ENCODE measurements at places on chromosomes 12 and 14.

- no peak for DNase-seq
Observed at GRCh38 chr12:53589915-53590314, 36.3 kb downstream of the ATF7 start.

DNA sequence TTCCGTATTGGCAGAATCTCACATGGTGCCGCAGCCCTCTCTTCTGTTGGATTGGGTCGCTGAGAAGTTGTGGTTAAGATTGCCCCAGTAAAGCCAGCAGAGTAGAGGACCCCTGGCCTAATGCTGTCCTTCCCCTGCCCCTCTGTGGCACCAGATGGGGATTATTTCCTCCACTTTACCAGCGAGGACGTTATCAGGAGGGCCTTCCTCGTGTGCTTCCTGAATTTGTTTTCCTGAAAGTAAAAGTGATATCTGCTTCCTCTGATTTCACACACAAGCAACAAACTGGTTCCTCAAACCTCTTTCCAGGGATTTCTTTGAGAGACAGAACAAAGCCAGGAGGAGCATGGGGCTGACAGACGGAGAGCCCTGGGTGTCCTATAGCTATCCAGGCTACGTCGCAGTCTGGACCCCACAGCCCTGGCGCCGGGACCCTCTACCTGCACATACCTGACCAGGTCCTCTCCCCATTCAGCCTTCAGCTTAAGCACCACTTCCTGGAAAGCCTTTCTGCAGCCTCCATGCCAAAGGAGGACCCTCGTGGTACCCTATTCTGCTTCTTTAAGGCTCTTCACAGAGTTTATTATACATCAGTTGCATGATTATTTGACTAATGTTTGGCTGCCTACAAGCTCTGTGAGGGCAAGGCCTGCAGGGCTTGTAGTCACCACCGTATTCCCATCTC is 314.8 kb upstream of the FKBP4 start:
- DNase-seq = no peak

- no peak for DNase-seq
Observed at GRCh38 chr12:4288296-4289131, 15.0 kb downstream of the CCND2 start.

DNA sequence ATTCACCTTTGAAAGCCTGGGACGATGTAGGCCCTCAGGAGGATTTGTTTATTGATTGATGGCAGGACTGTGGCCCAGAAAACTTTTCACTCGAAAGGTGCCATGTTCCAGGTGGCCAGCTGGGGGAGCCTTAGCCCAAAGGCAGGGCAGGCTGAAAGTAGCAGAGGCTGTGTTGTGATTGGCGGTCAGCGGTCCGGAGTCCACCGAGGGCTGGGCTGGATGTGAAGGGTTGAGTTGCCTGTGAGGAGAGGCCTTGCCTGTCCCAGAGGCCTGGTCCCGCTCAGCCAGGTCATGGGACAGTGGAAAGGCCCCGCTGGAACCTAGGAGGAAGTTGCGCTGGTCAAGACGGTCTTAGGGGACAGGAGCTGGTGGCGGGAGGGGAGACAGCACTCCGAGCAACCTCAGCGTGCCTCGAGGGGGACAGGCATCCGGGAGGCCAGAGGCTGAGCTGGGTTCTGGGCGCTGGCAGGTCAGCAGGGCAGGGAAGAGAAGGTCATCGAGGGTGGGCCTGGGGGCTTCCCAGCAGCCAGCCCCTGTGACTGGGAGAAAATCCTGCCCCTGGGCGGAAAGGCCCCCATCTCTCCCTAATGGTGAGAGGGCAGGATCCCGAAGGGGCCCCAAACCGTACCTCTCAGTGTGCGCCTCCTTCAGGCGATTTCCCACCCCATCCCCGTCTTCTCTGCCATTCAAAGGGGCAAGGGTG is 26.3 kb downstream of the CMA1 start:
- DNase-seq = peak; percentile 35

DNA sequence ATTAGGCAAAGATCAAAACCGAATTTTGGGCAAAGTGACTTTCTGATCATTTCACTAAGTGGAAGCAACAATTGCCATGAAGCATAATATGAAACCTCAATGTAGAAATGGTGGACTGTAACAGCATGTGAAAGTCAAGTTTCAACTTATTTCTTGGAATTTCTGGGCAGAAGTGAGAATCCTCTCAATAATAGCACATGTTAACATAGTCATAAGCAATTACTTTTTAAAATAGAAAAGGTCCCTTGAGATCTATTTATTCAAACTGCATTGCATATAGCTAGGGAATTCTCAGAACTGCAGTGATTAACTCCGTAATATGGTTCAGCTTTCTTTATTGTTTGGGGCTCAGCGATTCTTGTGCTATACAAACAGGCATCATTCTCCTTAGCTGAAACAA is 136.7 kb upstream of the ATP2B1 start:
- no peak for DNase-seq

DNA sequence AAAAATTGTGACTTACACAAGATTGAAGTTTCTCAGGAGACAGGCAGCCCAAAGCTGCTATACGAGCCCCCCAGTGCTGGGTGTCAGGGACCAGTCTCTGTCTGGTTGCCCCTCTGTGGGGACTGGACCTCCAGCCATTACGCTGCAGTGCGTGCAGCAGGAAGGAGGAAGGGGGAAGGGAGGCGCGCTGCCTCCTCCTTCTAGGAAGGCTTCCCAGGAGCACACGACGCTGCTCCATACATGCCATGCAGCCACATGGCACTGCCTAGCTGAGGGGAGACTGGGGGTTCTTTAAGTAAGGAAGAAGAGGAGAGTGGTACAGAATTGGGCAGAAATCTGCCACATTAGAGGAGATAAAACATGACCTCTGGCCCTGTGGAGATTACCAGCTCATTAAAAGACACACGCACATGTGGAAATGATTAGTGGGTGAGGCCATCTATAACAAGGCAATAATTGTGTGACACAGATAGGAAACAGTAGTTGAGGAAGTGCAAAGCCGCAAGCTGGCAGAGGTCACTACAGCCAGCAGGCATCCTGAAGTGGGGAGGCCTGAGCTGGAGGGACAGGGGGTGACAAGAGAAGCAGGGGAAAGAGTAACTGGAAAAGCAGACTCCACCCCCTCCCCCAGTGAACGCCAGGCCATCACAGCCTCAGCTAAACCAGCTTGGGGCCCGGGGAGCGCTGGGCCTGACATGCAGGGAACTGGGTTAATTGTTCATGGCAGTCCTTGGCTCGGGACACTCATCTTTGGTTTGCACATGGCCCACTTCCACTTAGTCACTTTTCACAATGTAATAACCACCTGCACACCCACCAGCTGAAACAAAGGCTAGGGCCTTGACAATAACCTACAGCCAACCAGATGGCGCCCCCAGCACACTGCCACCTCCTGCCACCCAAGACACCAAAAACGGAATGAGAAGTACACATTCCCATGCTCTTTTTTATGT is 39.6 kb downstream of the CCDC88C start:
- peak; percentile 49 for DNase-seq

DNA sequence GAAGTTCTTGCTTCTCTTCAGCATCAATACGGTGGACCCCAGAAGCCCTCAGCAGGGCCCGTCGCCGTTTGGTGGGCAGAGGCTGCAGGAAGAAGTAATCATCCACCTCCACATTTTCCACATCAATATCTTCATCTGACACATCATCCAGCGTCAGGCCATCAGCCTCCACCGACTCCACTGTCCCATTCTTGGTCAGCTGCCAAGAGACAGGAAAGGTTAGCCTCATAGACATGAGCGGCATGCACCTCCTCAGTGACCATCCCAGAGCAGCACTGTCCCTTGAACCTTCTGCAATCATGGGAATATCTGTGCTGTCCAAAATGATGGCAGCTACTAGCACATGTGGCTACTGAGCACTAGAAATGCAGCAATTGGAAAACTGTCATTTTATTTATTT is 15.6 kb downstream of the CSRNP2 start:
- DNase-seq = no peak

GRCh38 chr12:117342682-117343081 is 18.7 kb downstream of the NOS1 start:
- no peak for DNase-seq

- DNase-seq = no peak
Observed at GRCh38 chr12:97093187-97093683, 186.2 kb downstream of the NEDD1 start.

- no peak for DNase-seq
Observed at GRCh38 chr14:47949006-47949405, 273.6 kb upstream of the MDGA2 start.

DNA sequence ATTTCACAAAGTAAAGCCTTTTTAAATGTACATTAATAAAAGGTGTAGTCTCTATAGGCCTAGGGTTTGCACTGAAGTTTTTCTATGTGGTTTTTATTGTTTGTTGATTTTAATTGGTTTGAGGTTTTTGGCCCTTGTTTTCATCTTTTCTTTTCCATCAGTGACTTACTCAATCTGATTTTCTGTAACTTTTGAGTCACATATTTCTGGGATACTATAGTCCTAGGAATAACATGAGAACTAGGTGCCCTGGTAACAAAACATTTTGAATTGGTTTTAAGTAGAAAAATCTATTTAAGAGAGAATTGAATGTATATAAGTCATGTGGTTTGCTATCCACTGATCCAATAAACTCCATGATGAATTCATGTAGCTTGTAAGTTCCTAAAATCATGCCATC is 311.9 kb downstream of the CEP128 start:
- no peak for DNase-seq

DNA sequence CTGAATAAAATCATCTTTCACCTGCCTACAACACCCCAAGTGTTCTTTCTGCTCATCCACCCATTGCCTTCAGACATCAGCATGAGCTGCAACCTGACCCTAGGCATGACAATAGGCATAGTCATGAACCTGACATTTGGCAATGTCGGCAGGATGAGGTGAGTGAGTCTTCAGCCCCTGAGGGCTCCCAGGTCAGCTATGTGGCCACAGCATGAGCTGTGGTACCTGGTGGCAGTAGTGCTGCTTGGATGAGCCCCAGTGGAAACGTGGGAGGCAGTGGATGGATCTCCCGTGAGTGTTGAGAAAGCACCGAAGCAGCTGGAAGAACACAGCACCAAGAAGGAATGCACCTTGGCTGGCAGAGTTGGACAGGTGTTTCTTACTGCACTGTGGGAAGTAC is 334.8 kb upstream of the FAR2 start:
- no peak for DNase-seq

- DNase-seq = no peak
Observed at GRCh38 chr12:51218607-51219161, 822 bp upstream of the POU6F1 start.

- DNase-seq = no peak
Observed at GRCh38 chr14:35861204-35861868, 35.2 kb downstream of the BRMS1L start.

GRCh38 chr12:178829-179109 is 35.2 kb downstream of the SLC6A12 start:
- no peak for DNase-seq
